ENCODE measurements at places on chromosomes 4 and X.

DNA sequence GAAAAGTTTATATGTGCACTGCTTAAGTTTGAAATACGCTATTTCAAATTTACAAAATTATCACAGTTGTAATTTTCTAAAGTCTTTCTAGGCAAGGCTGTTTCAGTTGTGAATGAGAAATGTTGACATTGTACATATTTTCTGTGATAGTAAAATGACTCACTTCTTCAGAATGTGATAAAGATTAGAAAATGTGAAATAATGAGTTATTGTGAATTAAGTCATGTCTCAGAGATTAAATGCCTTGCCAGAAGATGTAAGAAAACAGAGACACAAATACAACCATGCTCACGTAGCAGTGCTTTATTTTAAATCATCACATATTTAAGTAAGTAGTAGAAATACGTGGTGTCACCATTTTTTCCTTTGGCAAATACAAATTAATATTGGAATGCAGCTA is 768 bp downstream of the CLCN4 start:
- no peak for DNase-seq

GRCh38 chr4:22093126-22093525 is 144.6 kb upstream of the KCNIP4 start:
- DNase-seq: no peak

DNA sequence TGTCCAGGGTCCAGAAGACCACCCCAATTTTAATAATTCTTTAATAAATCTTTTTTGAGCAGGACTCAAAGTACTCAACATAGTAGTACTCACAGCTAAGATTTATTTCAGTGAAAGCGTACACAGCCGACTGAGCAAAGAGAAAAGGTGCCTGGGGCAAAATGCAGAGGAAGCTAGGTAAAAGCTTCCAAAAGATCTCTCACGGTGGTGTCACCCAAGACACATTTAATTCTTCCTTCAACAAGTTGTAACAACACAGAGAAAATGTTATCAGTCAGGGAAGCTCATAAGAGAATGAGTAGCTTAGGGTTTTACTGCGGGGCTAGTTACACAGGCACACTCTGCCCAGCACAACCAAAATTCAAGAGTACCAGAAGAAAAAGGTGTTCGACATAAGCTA is 201.1 kb downstream of the OPHN1 start:
- DNase-seq: no peak

- no peak for DNase-seq
Observed at GRCh38 chr4:81007417-81007816, 23.1 kb upstream of the BMP3 start.

GRCh38 chr4:40924096-40924792 is 174.5 kb downstream of the NSUN7 start:
- DNase-seq: peak; percentile 87

- DNase-seq: no peak
Observed at GRCh38 chr4:181488926-181489325, 754.3 kb upstream of the TENM3 start.

DNA sequence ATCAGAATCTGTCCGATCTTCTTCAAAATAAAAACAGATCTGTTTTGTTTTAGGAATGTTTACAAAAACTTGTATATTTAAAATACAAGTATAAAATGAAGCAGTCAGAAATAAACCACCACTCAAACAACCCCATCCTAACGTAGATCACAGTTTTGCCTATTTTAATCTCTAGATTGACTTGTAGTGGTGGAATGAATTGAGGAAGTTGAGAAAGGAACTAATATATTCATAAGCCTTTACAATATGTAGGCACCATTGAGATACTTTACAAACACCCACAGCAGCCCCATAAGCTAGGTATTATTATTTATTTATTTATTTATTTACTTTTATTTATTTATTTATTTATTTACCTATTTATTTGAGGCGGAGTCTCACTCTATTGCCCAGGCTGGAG is 52.3 kb upstream of the KLF3 start:
- no peak for DNase-seq

GRCh38 chrX:124338733-124339514 is 6.5 kb downstream of the TEX13D start:
- DNase-seq: no peak

- DNase-seq: no peak
Observed at GRCh38 chrX:19086102-19086772, 36.0 kb downstream of the ADGRG2 start.

DNA sequence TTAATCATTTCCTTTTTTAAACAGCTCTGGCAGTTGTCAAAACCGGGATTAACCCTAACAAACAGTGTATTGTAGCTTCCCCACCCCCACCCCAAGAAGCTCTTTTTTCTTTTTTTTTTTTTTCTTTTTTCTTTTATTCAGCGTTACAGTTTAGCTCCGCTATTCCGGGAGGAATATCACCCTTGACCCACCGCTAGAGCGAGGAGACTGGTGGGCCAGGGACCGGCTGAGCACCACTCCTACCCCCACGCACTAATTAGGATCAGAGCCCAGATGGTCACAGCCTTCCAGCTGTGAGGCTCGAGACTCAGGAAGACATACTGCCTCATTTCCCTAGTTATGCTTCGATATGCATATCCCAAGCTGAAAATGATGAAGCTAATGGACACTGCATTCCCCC is 2.0 kb downstream of the PARM1 start:
- no peak for DNase-seq

- DNase-seq: no peak
Observed at GRCh38 chr4:20176881-20177280, 74.8 kb upstream of the SLIT2 start.

- no peak for DNase-seq
Observed at GRCh38 chr4:156523991-156524390, 447.6 kb downstream of the PDGFC start.

DNA sequence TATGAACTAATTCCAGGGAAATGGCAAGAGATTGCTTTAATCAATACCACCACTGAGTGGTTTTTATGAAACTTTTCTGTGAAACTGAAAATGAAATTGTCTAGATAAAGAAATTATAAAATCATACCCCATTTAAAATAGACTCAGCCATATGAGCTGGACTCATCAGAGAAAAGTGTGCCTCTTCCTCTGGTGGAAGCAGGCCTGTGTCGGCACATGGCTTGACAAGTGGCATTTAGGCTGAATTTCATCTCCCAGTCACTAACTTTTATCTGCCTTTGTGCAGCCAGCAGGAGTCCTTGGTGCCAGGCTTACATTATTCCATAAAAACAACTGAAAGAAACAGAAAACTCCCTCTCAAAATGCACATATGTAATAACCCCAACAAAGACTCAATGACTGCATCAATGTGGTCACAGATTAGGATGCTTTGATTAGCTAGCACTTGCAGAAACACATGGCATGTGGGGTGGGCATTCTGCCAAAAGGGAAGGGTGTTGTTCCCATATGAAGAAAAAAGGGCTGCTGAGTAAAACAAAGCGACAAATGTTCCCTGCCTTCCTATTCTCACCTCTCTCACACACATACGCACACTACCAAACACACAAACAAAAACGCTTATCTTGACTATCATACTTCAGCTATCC is 232.3 kb downstream of the PABPC4L start:
- no peak for DNase-seq

DNA sequence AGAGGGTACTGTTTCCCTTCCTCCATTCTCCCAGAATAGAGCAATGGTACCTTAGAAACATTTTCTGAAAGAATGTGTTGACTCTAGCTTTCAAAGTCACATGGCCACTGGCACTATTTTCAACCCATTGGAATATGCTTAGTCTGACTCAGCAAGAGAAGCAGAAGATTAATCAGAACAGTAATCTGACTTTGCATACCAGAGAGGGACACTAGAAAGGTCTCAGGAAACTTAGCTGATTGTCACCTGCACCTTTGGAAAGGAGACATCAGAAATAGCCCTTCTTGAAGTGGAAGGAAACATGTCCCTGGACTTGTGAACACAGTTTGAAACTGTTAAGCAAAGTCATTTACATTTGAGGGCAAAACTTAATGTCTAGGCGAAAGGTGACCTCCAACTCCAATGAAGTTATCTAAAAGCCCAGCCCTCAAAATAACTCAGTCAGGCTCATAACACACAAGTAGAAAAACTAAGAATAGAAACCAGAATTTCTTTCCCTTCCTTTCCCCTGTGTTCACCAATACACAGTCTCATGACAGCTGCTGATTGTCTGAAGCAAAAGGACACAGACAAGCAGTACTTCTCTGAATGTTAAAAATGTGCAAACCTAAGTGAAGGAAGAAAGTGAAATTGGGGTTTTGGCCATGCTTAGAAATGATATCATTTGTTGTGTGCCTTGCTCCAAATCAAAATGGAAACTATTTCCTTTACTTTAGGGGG is 270.8 kb downstream of the GRIA3 start:
- DNase-seq: no peak

DNA sequence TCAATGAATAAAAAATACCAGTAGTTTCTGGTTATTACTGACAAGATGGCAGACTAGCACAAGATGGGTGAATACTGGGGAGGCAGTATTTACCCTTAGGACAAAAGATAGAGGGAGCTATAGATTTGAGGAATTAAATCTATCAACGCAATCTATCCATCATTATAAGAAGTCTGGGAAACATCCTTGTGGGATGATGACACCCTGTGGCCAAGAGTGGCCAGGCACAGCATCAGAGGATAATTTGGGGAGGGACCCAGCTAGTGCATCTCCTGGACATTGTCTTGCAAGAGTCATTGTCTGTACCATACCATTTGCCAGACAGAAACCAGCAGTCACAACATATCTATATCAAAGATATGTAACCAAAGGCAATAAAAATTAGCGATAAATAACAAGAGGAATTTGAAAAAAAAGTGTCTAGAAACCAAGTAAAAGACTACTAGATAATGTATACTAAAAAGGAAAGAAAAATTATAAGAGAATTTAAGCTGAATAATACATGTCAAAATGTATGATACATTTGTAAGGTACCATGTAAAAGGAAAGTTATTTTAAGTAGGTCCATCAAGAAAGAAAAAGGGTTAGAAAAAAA is 22.9 kb downstream of the KCTD8 start:
- no peak for DNase-seq
